ENCODE measurements at places on chromosomes 2 and 18. TPM values are rescaled to one million over a fixed set of nuclear protein-coding genes. Genes with fewer than 3 reads are reported as not detected.

CKAP2L gene
- total RNA-seq = 16.2 TPM

FHL2 gene
- total RNA-seq = 64.2 TPM

NRBP1 gene
- 118 TPM for total RNA-seq

MERTK gene
- total RNA-seq = 1.5 TPM

HSBP1L1 gene
- 12.9 TPM for total RNA-seq

MEP1B gene
- 0.05 TPM for total RNA-seq

DNAJC5G gene
- not detected for total RNA-seq

UGT1A8 gene
- 0.07 TPM for total RNA-seq

DPP10 gene
- not detected for total RNA-seq

TCF23 gene
- total RNA-seq = not detected

RGPD5 gene
- 6.9 TPM for total RNA-seq

LIMS2 gene
- total RNA-seq = 7.7 TPM

TMEM87B gene
- total RNA-seq = 15.6 TPM

SCG2 gene
- total RNA-seq = 0.82 TPM

B3GNT2 gene
- 35.8 TPM for total RNA-seq

AQP12B gene
- not detected for total RNA-seq

MSH6 gene
- total RNA-seq = 70.8 TPM

UGT1A4 gene
- not detected for total RNA-seq

CHRND gene
- not detected for total RNA-seq

UGT1A10 gene
- total RNA-seq = 0.49 TPM

C2orf80 gene
- not detected for total RNA-seq

TPO gene
- total RNA-seq = 0.08 TPM

PDCD1 gene
- not detected for total RNA-seq

NOSTRIN gene
- total RNA-seq = 2.2 TPM

RGPD4 gene
- 0.07 TPM for total RNA-seq

PLGLB2 gene
- not detected for total RNA-seq

AMER3 gene
- not detected for total RNA-seq

HAAO gene
- total RNA-seq = not detected

RAMP1 gene
- not detected for total RNA-seq

ACVR2A gene
- total RNA-seq = 3.8 TPM

C2orf78 gene
- total RNA-seq = not detected

C2orf66 gene
- 0.12 TPM for total RNA-seq

STAM2 gene
- 9.9 TPM for total RNA-seq

UNC80 gene
- not detected for total RNA-seq

DSG4 gene
- total RNA-seq = not detected

PLEK gene
- total RNA-seq = 0.06 TPM

CROCC2 gene
- total RNA-seq = not detected

ADGRF3 gene
- total RNA-seq = 0.23 TPM

ITSN2 gene
- 19.3 TPM for total RNA-seq

TMEM17 gene
- total RNA-seq = 4.3 TPM

BOLA3 gene
- 144 TPM for total RNA-seq

NT5C1B gene
- not detected for total RNA-seq

AKAIN1 gene
- not detected for total RNA-seq

DSC1 gene
- not detected for total RNA-seq

USP40 gene
- 20.6 TPM for total RNA-seq

ALPP gene
- total RNA-seq = 5.3 TPM

ADAM23 gene
- total RNA-seq = 9.6 TPM

GALR1 gene
- total RNA-seq = not detected

STPG4 gene
- total RNA-seq = not detected

Measured in A549 treated with GW870086 at 1 μM for 4 hours (cell line).